Aorta (tissue), 5 donors: ENCODE measurements at places on chromosomes 3 and 15. TPM values are rescaled to one million over a fixed set of nuclear protein-coding genes. Genes with fewer than 3 reads are reported as not detected.

DNA sequence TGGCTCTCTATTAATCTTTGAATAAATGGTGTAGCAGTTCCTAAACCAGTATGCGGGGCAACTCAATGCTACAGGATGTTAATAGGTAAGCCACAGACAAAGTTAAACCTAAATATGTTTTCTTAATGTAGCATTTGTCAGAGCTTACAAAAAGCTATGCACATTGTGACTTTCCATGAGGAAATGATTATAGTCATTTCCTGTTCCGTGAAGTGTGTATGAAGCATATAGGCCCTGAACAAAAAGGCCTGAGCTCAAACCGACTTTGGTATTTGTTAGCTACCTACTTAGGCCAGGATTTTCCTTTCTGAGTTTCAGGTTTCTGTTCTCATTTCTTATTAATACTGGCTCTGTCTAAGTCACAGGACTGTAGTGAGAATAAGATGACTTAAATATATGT, 14.2 kb downstream of the ZNF80 start:
- no peaks in the 10 kb centered on the region for H3K27me3 ChIP-seq
- no peaks in the 10 kb centered on the region for H3K36me3 ChIP-seq
- H3K4me1 ChIP-seq = no peaks in the 10 kb centered on the region
- DNase-seq = no peak
- H3K27ac ChIP-seq = no peak overlapping the region
- H3K4me3 ChIP-seq = no peak overlapping the region

DNA sequence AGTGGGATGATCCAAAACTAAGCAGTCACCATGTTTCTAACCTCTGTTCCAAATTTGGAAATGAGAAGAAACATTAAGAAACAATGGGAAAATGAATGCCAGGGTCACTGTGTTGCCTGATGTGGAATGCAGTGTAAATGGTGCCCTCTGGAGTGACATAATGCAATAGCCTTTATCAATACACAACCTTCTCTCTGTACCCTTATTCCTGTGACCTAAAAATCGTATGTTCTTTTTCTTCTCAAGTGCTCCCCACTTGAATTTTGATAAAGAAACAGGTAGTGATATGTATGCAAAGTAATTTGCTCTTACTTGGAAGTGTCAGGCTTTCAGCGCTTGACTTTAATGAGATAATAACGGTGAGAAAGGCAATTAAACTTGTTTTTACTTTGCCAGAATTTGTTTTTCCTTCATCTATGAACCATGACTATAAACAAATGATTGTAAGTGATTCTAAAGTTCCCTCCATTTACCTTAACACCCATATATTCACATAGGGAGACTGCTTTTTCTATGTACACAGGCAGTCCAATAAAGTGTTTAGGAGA, 145.8 kb upstream of the THRB start:
- no peak overlapping the region for H3K4me3 ChIP-seq
- no peaks in the 10 kb centered on the region for H3K36me3 ChIP-seq
- no peaks in the 10 kb centered on the region for H3K4me1 ChIP-seq
- no peak overlapping the region for H3K27ac ChIP-seq
- no peaks in the 10 kb centered on the region for H3K27me3 ChIP-seq

- H3K27me3 ChIP-seq = no peaks in the 10 kb centered on the region
- no peaks in the 10 kb centered on the region for H3K36me3 ChIP-seq
- no peaks in the 10 kb centered on the region for H3K4me1 ChIP-seq
- no peak for DNase-seq
- no peak overlapping the region for H3K27ac ChIP-seq
Observed at GRCh38 chr3:197203714-197204146, 94.7 kb downstream of the DLG1 start.

- H3K27ac ChIP-seq = no peak overlapping the region
- no peak overlapping the region for H3K4me3 ChIP-seq
- H3K27me3 ChIP-seq = no peaks in the 10 kb centered on the region
- no peak for DNase-seq
- H3K36me3 ChIP-seq = peaks cover 6% of the 10 kb centered on the region
- no peaks in the 10 kb centered on the region for H3K4me1 ChIP-seq
Observed at GRCh38 chr15:55379095-55379494, 29.1 kb downstream of the CCPG1 start.

- no peaks in the 10 kb centered on the region for H3K4me1 ChIP-seq
- no peaks in the 10 kb centered on the region for H3K36me3 ChIP-seq
- H3K27me3 ChIP-seq = no peaks in the 10 kb centered on the region
- DNase-seq = no peak
Observed at GRCh38 chr3:53730576-53730975, 115.6 kb downstream of the CHDH start.

DNA sequence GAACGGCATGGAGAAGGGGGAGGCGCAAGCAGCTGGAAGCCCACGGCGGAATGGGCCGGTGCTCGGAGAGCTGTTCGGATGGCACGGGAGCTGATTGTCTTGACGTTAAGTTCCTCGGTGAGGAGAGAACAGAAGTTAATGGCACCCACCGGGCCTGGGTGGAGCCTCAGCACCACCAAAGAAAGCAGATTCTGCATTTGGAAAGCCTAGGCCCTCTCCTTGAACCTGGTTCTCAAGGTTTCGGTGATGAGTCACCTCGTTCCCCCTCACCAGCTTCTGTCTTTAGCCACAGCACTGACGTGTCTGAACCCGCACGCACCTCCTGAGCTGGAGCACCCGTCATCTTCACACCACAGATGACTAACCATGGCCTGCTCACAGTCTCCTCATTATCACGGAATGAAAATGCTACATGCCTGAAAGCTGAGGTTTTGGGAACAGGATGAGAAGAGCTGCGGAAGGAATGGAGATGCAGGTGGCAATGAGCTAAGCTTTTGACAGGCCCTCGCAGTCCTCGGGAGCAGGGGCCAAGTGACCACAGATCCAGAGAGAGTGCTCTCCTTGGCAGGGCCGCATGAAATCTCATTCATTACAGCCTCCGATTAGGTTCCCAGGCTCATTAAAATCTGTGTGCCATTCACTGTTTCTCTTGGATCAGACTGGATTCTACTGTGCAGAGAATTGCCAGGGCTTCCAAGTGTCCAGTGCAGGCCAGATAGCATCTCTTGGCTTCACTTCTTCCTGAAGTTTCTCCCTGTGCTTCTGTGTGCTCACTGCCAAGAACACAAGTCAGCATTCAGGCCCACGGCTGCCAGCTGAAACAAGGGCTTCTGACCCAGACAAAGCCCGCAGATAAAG, 96.3 kb upstream of the DLG1 start:
- DNase-seq = peak; percentile 78
- H3K27me3 ChIP-seq = no peaks in the 10 kb centered on the region
- no peak overlapping the region for H3K27ac ChIP-seq
- H3K36me3 ChIP-seq = no peaks in the 10 kb centered on the region

DNA sequence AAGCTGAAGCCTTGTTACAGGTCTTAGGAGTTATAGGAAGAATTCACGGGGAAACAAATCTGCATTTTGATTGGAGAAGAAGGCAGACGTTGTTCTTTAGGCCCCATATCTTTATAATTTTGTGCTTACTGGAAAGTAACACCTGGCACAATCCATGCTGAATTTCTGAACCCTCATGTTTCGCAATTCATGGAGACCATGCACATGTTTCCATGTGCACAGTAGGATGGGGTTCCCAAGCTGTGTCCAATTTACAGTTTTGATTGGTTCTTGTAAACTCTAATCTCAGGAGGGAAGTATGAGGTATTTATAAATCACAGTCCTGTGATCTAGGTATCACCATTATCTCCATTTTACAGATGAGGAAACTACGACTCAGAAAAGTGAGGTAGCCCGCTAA, 7.8 kb upstream of the SCAANT1 start:
- no peaks in the 10 kb centered on the region for H3K27me3 ChIP-seq
- H3K27ac ChIP-seq = no peak overlapping the region
- H3K4me1 ChIP-seq = peaks cover 2% of the 10 kb centered on the region
- DNase-seq = no peak

DNA sequence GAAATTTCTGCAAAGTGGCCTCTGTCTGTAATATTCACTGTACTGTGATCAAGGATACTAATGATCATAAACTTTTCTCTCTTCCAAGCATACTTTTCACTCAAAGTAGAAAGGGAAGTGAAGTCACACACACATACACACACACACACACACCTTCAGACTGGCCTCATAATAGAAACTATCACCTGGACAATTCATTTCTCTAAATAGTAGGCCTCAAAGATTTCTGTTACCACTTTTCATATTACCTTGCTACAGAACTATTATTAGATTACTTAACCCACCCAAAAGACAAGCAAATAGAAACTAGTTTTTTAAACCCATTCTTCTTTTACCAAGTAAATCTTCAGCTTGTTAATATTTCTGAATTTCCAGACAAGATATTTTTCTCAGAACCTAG, 12.2 kb downstream of the CPB1 start:
- no peak overlapping the region for H3K27ac ChIP-seq
- no peaks in the 10 kb centered on the region for H3K36me3 ChIP-seq
- H3K4me1 ChIP-seq = no peaks in the 10 kb centered on the region
- no peak overlapping the region for H3K4me3 ChIP-seq
- no peak for DNase-seq
- no peaks in the 10 kb centered on the region for H3K27me3 ChIP-seq

GRCh38 chr3:41960826-41961750, 815 bp downstream of the ULK4 start:
- peak; percentile 82 for DNase-seq
- H3K4me1 ChIP-seq = no peaks in the 10 kb centered on the region
- H3K27me3 ChIP-seq = no peaks in the 10 kb centered on the region

DNA sequence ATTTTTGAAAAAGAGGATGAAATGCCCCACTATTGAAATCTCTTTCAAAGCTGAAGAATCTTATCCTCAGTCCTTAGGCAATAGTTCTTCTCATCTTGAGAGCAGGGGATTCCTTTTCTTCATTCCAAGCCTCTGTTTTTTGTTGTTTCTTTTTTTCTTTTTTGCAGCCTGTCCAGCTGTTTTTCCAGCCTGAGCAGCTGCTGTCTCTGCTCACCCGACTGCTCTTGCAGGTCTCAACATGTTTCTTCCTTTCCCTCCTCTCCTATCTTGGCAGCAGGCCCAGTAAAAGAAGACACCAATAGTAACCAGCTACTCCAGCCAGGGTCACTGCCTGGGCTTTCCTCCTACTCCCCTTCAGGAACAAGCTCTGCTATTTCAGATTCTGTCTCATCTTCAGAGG, 23.8 kb downstream of the MEX3B start:
- DNase-seq = no peak
- no peaks in the 10 kb centered on the region for H3K36me3 ChIP-seq
- no peaks in the 10 kb centered on the region for H3K27me3 ChIP-seq
- no peaks in the 10 kb centered on the region for H3K4me1 ChIP-seq
- no peak overlapping the region for H3K4me3 ChIP-seq
- no peak overlapping the region for H3K27ac ChIP-seq

DNA sequence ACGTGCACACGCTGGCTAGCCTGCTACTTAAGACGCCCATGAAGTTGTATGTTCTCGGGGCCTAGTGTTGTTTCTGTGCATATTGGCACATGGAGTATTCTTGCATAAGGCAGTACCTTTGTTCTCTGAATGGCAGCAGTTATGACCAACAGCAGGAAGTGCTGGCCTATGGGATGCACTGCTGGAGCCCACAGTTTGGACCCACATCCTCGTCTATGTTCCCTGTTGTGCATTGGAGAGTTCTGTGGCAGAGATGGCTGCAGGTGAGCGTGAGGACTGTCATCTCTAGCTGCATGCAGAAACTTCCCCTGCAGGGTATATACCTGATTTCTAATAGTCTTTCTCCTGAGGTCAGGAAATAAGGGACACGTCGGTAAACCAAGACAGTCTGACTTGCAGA, 81.8 kb downstream of the CHRNA7 start:
- no peak overlapping the region for H3K4me3 ChIP-seq
- DNase-seq = no peak
- no peak overlapping the region for H3K27ac ChIP-seq
- H3K27me3 ChIP-seq = no peaks in the 10 kb centered on the region
- no peaks in the 10 kb centered on the region for H3K36me3 ChIP-seq

DNA sequence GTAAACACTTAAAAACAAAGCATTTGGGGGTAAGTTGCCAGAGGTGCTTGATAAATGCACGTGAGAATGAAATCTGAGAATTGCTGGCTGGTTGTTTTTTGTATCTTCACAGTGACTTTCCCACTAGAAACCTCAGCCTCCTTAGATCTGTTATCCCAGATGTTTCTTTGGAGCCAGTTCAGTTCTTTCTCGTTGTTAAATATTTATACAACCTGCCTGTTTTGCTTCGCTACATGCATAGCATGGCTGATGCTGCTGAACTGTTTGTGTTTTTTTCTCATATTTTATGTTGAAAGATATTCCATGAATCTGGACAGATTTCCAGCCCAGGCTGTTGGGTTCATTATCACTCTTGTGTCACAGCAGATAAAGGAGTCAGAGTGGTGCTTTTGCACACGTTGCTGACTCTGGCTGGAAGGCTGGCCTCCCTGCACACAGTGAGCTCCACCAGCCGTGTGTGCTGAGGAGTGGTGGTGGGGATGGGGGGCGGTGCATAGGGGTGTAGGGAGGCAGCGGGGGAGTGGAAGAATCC, 80.2 kb downstream of the ARNT2 start:
- no peak overlapping the region for H3K27ac ChIP-seq
- H3K4me3 ChIP-seq = no peak overlapping the region
- H3K36me3 ChIP-seq = no peaks in the 10 kb centered on the region
- DNase-seq = no peak
- no peaks in the 10 kb centered on the region for H3K4me1 ChIP-seq
- no peaks in the 10 kb centered on the region for H3K27me3 ChIP-seq

DNA sequence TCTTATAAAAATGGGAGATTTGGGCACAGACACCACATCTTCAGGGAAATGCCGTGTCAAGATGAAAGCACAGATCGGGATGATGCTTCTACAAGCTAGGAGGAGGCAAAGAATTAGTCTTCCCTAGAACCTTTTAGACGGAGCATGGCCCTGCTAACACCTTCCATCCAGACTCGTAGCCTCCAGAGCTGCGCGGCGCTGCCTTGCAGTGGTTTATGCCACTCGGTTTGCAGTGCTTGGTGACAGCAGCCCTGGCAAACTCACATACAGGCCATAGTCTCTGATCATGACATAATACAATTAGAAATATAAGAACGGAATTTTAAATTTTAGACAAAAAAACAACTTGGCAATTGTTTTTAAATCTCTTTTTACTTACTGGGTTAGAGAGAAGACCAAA, 37.1 kb upstream of the SLC41A3 start:
- no peak overlapping the region for H3K4me3 ChIP-seq
- H3K27ac ChIP-seq = no peak overlapping the region
- no peaks in the 10 kb centered on the region for H3K4me1 ChIP-seq
- DNase-seq = peak; percentile 17

GRCh38 chr15:56735589-56735988, 2.3 kb upstream of the ZNF280D start:
- no peaks in the 10 kb centered on the region for H3K27me3 ChIP-seq
- DNase-seq = no peak
- peaks cover 4% of the 10 kb centered on the region for H3K4me1 ChIP-seq
- no peaks in the 10 kb centered on the region for H3K36me3 ChIP-seq
- H3K27ac ChIP-seq = no peak overlapping the region

GRCh38 chr3:151169262-151169947, 33.6 kb downstream of the GPR171 start:
- H3K4me1 ChIP-seq = no peaks in the 10 kb centered on the region
- no peaks in the 10 kb centered on the region for H3K27me3 ChIP-seq
- no peak overlapping the region for H3K4me3 ChIP-seq
- H3K36me3 ChIP-seq = no peaks in the 10 kb centered on the region
- DNase-seq = no peak

The CD200 gene
- 45.3 TPM for total RNA-seq

The C15orf62 gene
- 0.87 TPM for total RNA-seq

The TGM4 gene
- not detected for total RNA-seq
